ENCODE measurements at places on chromosomes 2 and 18.

DNA sequence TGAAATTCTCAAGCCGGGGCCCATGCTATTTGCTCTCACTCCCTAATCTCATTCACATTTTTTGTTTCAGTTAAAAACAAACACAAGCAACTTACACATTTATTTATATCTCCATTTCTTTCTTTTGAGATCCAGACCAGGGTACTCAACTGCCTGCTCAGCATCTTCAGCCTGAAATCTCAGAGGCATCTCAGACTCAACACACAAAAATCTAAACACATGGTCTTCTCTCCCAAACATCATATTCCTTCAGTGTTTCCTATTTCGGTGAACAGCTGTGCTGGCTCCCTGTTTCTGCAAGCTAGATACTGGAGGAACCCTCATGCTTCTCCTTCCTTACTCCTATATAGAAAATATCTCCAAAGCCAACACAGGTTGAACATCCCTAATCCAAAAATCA lies 11.3 kb upstream of the RTTN start:
- DNase-seq, result no peak

DNA sequence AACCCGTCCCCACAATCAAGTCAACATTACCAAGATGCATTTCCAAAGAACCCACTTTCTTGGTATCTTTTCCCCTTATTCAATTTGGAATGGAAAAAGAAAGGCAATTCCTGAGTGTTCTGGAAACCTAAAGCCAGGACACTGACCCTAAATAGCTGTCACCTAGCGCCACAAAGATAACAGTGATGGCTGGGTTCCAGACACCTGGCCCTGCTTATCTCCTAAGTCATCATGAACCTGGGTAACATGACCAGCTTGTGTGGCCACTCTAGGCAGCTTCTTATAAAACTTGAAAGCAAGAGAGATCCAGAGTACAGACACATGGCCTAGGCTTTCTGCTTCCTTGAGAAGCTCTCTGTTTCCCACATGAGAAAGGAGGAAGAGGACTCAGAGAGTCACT lies 95.4 kb downstream of the BOD1L2 start:
- DNase-seq, result no peak

DNA sequence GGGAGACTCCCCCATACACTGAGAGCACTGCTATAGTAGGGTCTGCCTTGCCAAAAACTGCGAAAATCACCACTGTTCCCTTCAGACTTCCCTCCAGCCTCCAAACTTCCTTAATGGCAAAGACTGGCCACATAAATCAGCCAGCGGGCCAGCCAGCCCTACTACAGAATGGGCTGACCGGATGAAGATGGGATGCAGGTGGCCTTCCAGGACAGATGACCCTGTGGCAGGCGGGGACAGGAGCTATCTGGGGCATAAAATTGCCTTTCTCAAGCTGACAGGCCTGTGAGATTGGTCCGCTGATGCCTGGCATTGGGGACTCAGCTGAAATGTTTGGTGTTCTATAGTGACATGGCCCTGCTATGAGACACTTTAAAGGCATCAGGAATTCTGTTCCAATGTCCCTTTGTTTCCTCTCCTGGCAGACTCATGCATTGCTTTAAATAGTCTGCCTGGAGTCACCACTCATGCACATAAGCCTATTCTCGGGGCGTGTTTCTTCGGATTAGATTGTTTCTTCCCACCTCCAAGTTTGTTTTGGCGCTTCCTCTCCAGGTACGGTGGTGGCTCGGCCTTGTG lies 135.9 kb downstream of the ALPK2 start:
- DNase-seq, result no peak

DNA sequence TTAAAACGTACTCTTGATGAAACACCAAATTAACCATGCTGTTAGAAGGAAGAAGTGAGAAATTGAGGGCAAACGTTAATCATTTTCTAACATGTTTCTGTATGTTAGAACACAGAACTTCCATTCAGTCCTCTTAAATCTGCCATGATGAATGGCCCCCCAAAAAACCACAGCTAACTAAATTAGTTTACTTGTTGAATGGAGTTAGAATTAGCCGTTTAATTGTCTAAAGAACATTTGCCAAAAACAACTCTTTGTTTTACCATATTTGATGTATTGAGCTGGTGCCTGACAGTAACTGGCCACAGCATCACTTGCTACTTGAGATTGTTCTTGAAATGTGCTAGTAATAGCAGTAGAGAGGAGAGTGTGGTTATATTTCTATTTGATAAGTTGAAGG lies 12.7 kb downstream of the CCNYL1 start:
- DNase-seq, result no peak

DNA sequence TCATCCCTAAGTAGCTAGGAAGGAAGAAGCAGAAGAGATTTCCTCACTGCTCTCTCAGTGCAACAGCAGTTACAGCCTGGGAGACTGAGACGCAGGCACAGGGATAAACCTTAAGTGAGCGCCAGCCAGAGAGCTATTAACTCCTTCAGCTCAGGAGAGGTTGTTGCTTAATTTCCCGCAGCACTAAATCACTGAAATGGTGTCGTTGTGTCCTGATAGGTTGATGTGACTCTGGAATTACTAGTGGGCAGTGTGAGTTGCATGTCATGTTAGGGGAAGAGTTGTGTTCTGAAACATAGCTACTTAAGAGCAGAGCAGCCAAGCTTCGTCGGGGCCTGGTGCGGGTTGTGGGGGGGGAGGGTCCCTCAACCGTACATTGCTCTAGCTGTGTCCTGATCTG lies 225.8 kb downstream of the NAPG start:
- no peak for DNase-seq

DNA sequence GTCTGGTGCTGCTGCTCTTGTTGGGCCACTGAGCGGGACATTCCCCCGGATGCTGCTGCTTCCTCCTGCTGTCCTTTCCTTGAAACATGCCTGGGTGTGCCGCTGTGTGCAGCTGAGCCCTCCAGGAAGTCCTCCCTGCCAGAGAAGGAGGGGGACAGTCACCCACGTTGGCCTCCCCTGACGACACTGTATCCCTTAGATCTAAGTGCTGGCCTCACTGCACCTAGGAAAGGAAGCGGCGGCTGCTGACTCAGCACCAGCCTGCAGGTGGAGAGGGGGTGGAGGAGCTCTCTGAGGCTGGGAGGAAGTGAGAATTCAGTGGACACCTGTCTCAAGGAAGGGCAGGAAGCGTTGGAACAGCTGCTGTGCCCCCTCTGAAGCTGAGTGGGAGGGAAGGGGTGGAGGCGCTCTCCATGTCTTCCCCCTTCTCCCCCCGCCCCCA lies 239.8 kb downstream of the HAUS1 start:
- no peak for DNase-seq

DNA sequence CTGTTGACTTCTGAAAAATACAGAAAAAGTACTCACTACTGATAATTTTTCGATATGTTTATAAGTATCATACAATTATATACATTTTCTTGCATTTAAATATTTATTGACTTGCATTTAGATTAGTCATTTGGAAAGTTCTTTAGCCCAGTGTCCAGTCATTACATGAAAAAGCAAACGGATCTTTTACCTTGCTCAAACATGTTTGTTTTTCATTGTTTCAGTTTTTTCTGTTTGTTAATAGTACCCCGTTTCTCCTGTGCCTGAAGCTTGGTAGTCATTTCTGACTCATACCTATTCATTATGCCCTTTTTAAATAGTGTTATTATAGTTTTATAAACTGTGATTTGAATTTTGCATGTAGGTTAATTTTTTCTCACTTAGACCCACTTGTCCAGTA lies 28.1 kb downstream of the CEP192 start:
- DNase-seq, result no peak

DNA sequence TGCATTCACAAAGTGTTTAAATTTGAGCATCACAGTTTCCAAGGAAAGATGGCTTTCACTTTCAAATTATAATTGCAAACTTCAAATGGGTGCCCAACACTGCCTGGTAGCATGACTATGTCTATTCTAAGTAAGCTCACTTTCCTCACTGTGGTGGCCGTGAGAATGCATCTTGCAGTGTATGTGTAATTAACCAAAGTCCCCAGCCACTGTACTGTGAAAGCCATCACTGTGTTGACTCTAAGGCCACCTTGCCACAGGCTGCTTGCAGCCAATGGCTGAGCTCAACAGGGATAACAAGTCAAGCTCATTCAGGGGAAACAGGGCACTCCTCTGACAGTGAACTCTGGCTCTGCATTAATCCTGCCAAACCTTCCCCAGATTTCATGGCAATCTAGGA lies 43.3 kb upstream of the LGALSL start:
- DNase-seq, result no peak

DNA sequence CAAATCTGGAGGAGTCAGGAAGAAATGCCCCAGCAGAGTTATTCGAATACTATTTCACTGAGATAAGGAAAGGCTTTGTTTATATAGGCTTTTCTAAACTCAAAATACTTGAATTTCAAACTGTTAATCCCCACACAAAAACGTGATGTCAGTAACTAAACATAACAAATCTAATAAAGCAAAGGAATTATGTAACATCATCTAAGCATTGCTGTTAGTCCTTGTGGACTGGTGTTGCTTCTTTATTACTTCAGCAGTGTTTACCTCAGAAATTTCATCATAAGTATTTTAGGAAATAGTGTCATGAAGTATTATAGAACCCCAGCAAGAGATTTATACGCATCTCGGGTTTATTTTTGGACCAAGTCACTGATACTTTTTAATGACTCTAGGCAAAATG lies 19.7 kb upstream of the SANBR start:
- DNase-seq, result no peak

- DNase-seq, result no peak
Measured at GRCh38 chr2:113187771-113188170, 14.0 kb downstream of the PSD4 start.

GRCh38 chr2:231946241-231946814 lies 15.2 kb upstream of the DIS3L2 start:
- DNase-seq, result no peak

DNA sequence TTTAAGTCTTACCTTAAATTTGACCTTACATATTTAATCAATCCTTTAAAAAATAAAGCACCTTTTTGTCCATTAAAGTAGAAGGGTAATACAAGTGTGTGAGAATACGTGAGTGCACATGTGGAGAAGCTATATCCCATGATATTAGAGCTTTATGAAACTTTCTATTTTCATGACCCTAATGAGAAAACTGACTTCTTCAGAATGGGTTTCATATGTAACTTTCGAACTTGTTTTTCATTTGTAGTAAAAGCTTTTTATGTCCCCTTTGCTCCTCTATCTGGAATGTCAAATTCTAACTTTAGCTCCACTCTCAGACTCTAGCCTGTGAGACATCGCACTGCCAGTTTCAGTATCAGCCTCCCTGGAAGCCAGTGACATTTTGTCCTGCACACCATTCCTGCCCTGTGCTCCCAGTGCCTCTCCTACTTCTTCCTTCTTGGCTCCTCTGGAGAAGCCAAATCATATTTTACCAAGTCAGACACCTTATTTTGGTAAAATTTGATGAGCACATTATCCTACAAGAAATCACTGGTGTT lies 42.0 kb downstream of the MAPRE2 start:
- no peak for DNase-seq

- no peak for DNase-seq
Measured at GRCh38 chr2:19748711-19749506, 152.9 kb downstream of the TTC32 start.

DNA sequence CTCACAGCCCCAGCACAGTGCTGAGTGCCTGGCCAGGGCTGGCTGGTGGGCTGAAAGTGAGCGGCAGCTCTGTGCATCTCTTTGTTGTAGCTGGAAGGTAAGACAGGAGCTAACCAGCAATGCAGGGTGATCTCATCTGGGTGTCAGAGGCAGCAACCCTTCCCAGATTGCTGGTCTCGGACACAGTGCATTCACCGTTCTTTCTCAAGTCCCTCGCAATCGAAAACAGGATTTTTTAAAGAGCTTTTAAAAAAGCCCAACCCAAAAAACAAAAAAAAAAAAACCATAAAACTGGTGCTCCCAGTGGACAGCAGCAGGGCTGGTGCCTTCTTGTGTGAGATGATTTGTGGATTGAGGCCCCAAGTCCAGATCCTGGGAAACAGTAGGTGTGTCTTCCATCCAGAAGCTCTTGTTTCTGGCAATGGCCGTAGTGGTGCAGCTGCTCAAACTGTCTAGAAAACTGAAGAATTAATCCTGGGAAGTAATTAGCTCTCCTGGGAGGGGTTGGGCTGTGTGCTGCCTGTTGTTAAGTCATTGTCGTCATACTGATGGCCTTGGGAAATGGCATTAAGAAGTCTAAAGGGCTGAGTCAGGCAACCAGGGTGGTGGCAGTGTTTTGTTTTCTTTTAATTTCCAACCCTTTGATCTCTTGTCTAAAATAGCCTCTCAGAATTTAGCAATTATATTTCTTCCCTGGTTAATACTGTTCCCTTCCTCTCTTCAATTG lies 156.7 kb downstream of the KLHL29 start:
- no peak for DNase-seq

- peak; percentile 44 for DNase-seq
Measured at GRCh38 chr2:40405465-40405864, 46.4 kb downstream of the SLC8A1 start.

- peak; percentile 85 for DNase-seq
Measured at GRCh38 chr18:36297417-36298125, at the start of gene FHOD3. Gene FHOD3 (plus strand): TSS chr18:36297713. CDS start chr18:36297836, 123 bp downstream.

- DNase-seq, result no peak
Measured at GRCh38 chr18:21004726-21005125, 106.9 kb downstream of the ROCK1 start.

DNA sequence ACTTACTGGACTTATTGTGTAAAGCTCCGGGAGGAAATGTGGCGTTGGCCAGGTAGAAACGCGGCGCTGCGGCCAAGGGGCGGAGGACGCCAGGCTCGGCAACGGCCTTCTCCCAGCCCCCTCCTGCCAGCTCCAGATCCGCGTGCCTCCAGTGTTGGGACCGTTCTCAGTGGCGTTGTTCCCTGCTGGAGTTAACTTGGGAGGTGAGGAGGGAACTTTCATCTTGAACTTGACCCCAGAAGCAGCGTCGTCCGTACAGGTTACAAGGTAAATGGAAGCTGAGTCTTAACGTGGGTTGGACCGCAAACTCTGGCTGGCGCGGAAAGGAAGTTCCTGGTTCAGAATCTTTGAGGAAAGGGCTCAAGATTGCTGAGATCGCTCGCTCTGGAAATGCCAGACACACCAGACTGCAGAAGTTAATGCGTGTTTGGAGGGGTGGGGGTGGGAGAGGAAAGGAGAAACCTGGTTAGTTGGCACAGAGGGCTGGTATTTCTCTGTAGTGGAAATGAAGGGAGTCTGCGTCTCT lies 1.3 kb downstream of the TANC1 start:
- peak; percentile 46 for DNase-seq

GRCh38 chr2:193276069-193276468 lies 1081.3 kb upstream of the TMEFF2 start:
- DNase-seq, result no peak

DNA sequence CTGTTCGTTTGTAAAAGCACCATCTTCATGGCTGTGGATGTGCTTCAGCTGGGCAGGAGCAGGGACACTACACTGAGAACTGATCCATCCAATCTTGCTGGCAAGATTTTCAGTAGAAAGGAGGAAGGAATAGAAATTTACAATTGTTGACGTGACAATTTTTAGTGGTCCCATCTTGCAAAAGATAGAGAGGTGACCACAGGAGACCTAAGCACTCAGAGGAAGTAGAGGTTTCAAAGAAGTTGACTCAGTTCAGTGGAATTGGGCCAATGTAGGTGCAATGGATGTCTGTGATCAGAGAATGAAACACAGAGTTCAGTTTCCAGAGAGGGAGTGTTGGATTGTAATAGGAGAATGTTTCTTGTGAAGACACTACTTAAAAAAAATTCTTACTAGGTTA lies 1.4 kb downstream of the UGT1A5 start:
- DNase-seq, result no peak
